ENCODE measurements at places on chromosomes 12 and 14.

DNA sequence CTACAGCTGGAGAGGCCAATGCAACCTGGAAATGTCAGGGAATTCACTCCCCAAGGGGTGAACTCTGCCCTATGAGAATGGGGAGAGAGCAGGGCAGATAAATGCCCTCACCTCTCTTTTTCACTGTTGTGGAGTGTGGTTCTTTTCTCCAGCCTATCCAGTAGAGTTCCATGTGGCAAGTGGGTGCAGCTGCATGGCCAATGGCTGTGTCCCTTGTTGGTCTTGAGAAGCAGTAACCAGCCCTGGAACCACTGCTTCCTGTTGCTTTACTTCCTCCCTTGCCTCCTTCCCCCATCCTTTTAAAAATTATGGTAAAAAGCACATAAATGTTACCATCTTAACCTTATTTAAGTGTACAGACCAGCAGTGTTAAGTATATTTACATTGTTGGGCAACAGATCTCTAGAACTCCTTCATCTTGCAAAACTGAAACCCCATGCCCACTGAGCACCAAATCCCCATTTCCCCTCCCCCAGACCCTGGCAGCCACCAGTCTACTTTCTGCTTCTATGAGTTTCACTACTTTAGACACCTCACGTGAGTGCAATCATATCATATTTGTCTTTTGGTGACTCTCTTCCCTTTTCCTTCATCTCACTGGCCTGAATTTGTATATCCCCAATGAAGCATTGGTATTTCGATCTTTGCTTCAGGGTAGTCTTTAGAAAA, 77.0 kb upstream of the GRIP1 start:
- DNase-seq, result no peak

GRCh38 chr12:57048423-57049118, 1.4 kb downstream of the MYO1A start:
- DNase-seq, result no peak

DNA sequence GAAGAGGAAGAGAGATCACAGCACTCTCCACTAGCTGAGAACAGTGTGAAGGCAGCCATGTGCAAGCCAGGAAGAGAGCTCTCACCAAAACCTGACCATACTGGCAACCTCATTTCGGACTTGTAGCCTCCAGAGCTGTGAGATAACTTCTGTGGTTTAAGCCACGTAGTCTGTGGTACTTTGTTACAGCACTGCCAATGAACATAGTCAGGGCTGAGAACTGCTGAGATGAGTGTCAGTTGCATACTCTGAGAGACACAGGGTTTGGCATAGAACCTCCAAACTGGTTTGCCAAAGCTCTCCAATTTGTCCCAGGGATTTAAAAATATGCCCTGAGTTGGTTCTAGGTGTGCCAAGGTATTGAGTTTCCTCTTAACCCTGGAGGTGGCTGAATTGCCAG, 218.6 kb downstream of the ATP23 start:
- no peak for DNase-seq

DNA sequence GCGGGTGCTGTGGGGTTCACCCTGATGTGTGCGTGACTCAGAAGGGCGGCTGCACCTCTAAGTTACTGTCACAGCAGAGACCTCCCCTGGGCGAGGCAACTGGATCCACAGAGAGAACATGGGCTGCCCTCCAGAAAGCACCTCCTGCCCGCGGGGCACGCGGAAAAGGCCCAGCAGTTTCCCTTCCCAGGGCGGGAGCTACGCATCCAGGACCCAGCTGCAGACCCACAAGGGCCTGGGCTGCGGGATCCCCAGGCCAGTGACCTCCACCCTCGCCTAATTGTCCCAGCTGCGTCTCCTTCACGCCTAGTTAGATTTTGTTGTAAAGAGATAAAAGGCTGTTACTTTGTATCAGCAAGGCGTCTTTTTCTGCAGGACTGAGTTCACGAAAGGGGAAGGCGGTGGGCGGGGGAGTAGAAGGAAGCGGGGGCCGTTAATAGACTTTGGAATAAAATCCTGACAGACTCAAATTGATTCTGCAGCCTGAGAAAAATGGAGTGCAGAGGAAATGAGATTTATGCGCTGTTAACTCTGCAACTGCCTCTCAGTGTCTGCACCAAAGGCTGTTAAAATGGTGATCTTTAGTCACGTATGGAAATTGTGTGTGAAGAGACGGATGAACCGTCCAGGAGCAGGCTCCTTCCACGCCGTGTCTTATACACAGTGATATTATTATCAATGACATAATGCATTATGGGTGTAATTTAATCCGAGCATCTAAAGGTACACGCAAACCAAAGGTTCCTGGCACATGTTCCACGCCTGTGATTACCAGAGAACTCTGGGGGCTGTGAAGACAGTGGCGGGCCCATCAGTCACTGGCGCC, 65.9 kb upstream of the FBRSL1 start:
- DNase-seq, result no peak

GRCh38 chr12:65657635-65658034, 166.6 kb upstream of the HMGA2 start:
- DNase-seq, result no peak

- DNase-seq, result no peak
Observed at GRCh38 chr14:100080206-100080605, 15.0 kb downstream of the EVL start.

- peak; percentile 55 for DNase-seq
Observed at GRCh38 chr14:36647824-36648753, 13.6 kb upstream of the PAX9 start.

DNA sequence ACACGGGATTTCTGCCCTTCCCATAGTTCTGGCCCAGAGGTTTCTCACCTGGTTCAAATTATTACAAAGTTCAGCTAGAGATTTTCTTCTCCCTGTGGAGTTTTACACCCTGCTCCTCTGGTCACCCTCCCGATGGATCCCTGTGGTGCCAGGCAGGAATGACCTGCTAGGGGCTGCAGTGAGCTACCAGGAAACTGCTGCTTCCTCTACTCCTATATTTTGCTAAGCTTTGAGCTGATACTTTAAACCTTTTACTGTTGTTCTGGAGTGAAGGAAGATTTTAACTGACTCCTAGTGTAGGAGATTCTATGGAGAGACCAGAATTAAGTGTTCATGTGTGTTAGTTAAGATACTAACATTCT, 30.4 kb upstream of the LRIG3 start:
- DNase-seq, result no peak

DNA sequence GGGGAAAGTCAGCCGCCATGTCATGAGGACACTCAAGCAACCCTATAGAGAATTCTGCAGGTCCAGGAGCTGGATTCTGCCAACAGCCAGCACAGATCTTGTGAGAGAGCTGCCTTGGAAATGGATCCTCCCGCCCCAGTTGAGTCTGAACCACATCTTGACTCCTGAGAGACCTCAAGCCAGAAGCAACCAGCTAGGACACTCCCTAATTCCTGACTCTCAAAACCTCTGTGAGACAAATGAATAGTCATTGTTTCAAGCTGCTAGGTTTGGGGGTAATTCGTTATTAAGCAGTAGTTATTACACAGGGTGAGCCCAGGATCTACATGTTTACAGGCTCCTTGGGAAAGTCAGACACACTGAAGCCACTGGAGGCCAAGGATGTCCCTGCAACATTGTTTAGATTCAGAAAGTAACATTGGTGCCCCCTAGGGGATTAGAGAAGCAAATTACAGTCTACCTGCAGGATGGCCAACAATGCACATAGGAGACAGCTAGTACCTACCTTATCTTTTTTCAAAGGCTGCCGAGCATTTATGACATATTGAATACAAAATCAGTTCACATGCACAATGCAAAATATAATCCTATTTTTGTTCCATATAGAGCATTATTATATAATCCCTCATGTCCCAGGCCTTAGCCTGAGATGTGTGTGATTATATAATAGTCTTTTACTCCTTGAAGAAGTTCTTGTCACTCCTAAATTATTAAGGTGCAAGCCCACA, 57.9 kb upstream of the FICD start:
- DNase-seq, result peak; percentile 83

DNA sequence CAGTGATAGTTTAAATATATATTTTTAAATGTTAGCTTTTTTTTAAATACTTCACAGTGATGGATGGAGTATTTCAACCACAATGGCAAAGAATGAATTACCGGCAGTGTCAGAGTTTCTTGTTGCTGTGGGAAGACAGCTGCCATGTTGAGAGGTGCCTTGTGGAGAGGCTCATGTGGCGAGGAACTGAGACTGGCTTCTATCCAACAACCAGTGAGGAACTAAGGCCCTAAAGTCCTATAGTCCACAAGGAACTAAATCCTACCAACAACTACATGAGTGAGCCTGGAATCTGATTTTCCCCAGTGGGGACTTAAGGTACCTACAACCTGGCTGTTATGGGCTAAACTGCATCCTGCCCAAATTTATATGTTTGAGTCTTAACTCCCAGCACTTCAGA, 220.2 kb upstream of the PLEKHG7 start:
- no peak for DNase-seq

DNA sequence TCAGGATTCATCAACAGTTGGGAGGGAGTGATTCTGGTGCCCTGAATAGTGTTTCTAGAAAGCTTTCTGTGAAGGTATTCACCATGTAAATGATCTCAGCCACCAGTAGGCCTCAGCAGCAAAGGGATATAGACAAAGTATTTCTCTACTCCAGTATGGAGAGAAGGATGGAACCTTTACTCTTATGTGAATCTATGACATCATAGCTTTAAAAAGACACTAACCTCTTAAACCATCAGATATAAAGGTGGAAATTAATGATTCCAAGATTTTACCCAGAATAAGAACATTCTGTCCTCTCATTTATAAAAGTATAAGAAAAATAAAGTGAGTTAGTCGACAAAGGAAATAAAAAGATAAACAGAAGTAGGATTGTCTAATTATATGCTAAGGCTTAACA, 4.6 kb downstream of the GPR65 start:
- no peak for DNase-seq

GRCh38 chr12:68240079-68240478, 13.3 kb downstream of the IL22 start:
- no peak for DNase-seq

GRCh38 chr12:10719482-10719881, 3.6 kb downstream of the YBX3 start:
- no peak for DNase-seq

DNA sequence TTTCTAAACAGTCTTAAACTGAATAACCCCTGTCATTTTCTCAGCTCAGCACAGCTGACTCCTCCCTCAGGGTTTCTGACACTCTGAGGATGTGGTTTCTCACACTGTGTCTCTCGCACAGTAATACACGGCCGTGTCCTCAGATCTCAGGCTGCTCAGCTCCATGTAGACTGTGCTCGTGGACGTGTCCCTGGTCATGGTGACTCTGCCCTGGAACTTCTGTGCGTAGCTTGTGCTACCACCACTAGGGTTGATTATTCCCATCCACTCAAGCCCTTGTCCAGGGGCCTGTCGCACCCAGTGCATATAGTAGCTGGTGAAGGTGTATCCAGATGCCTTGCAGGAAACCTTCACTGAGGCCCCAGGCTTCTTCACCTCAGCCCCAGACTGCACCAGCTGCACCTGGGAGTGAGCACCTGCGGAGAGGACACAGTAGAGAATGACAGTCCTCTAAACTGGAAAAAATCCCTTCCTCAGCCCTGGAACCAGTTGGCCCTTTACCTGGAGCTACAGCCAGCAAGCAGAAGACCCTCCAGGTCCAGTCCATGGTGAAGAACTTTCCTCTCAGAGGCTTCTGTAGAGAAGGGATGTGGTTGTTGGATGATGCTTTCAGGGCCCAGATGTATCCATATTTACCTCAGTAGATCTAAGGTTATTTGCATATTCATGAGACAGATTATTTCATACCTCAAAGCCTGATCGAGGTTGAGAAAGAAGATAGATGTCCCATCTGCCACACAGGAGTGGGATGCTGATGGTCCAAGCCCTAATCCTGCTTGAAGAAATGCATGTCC, 984.8 kb downstream of the TMEM121 start:
- no peak for DNase-seq

- no peak for DNase-seq
Observed at GRCh38 chr12:47824198-47824597, 4.5 kb upstream of the HDAC7 start.

- DNase-seq, result no peak
Observed at GRCh38 chr12:131536766-131537165, 174.1 kb upstream of the SFSWAP start.

- DNase-seq, result no peak
Observed at GRCh38 chr12:105231396-105231795, 4.6 kb downstream of the APPL2 start.

DNA sequence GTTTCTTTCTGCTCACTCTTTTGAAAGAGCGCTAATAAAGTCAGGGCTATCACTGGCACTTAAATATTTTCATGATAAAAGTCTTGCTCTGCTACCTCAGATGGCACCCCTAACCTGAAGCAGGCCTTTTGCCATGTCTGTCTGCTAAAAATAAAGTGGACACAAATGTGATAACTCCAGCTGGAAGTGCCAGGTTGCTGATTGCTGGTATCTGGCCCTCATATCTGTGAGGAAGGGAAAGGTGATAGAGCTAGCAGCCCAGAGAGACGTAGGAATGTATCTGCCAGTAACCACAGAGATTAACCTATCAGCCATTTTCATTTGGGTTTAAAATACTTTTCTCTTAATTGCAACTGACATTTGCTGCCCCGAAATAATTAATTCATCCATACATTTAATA, 127.9 kb downstream of the GRIN2B start:
- DNase-seq, result no peak

- no peak for DNase-seq
Observed at GRCh38 chr12:42617622-42618021, 28.1 kb upstream of the PRICKLE1 start.

DNA sequence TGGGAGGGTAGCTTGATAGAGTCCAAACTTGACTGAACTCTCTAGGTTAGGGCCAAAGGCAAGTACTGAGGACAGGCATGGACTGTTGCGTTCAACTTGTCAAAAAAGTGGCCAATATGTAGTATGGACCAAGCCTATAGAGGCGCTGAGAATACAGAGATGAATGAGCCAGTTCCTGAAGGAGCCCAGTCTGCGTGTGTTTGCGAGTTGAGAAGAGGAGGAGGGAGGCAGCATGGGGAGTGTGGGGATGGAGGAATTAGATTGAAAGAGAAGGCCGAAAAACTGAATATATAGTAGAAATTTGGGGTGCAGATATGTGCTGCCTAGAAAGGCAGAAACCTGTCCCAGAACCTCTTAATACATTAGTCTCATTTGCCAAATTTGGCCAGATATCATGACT, 412.4 kb downstream of the PCNX1 start:
- DNase-seq, result no peak

DNA sequence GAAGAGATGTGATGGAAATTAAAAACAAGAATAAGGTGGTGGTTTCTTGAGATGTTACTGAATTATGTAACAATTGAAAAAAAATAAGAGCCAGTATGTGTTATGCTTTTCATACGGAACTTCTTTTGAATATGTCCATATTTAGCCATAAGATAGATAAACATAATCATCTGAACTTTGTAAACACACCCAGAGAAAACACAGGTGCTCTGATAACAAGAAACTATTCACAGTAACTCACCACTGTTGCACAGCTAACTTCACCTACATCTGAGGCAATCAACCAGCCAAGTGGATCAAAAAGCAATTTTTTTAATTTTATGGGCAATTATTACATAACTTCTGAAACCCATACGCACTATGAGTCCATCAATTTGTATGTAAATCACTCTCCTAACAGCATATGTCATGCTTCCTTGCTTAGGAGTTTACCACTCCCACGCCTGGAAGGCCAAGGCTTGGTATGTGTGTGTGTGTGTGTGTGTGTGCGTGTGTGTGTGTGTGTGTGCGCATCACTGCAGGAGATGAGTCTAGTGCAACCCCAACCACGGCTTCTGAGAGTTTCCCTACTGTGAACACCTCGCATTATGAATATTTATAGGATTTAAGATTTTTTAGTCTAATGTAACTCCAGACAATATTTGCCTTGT, 443.4 kb downstream of the BCAT1 start:
- no peak for DNase-seq

- no peak for DNase-seq
Observed at GRCh38 chr14:39267608-39268005, 33.9 kb downstream of the MIA2 start.
